Hair follicular keratinocyte (primary cell): ENCODE measurements at places on chromosomes 16 and 17. TPM values are rescaled to one million over a fixed set of nuclear protein-coding genes. Genes with fewer than 3 reads are reported as not detected.

Gene PPP1R27
- not detected in 2 replicates for total RNA-seq

Gene G6PC1
- total RNA-seq: not detected in 2 replicates

Gene DRC7
- not detected in 2 replicates for total RNA-seq

Gene KRT12
- total RNA-seq: not detected in 2 replicates

Gene CFAP97D1
- total RNA-seq: not detected in 2 replicates

Gene RND2
- total RNA-seq: 0.08 and 0.23 TPM in 2 replicates

Gene VASN
- total RNA-seq: 7.8 and 12.6 TPM in 2 replicates

Gene TTYH2
- total RNA-seq: 0.62 and 1.3 TPM in 2 replicates

Gene TBC1D3G
- total RNA-seq: not detected in 2 replicates

Gene IRX5
- 7.5 and 7.7 TPM in 2 replicates for total RNA-seq

Gene SRCIN1
- total RNA-seq: 0.31 and 1.0 TPM in 2 replicates

Gene CTRB1
- not detected in 2 replicates for total RNA-seq

Gene FAM20A
- total RNA-seq: not detected in 2 replicates

Gene COIL
- 10.8 and 12.6 TPM in 2 replicates for total RNA-seq

Gene RPRML
- total RNA-seq: not detected in 2 replicates

Gene KRT40
- total RNA-seq: not detected in 2 replicates

Gene EMP2
- 17.0 and 23.0 TPM in 2 replicates for total RNA-seq

Gene GDPD3
- 0.08 and 0.55 TPM in 2 replicates for total RNA-seq

Gene FZD2
- total RNA-seq: 1.6 and 4.9 TPM in 2 replicates

Gene WSCD1
- not detected in 2 replicates for total RNA-seq

Gene ZNF830
- total RNA-seq: 9.5 and 12.8 TPM in 2 replicates

Gene ADAD2
- total RNA-seq: not detected in 2 replicates

Gene ENPP7
- total RNA-seq: not detected in 2 replicates

Gene GUCY2D
- 0.04 and 0.16 TPM in 2 replicates for total RNA-seq

Gene MC1R
- total RNA-seq: 3.9 and 4.1 TPM in 2 replicates

Gene CRHR1
- not detected in 2 replicates for total RNA-seq

Gene KPNA2
- 83.7 and 224 TPM in 2 replicates for total RNA-seq

Gene CHST4
- total RNA-seq: 0.30 TPM in 1 of 2 replicates, not detected in the other

Gene TBC1D3
- not detected in 2 replicates for total RNA-seq

Gene GINS2
- 6.5 and 17.6 TPM in 2 replicates for total RNA-seq

Gene TMEM114
- total RNA-seq: not detected in 2 replicates

Gene SLC12A3
- 0.08 TPM in 1 of 2 replicates, not detected in the other for total RNA-seq

Gene PDK2
- total RNA-seq: 4.2 and 7.1 TPM in 2 replicates

Gene SLC6A2
- total RNA-seq: 0.04 and 0.08 TPM in 2 replicates

Gene SCNN1G
- total RNA-seq: 0.04 and 0.08 TPM in 2 replicates

Gene RFNG
- total RNA-seq: 46.4 and 50.3 TPM in 2 replicates

Gene CMTM2
- not detected in 2 replicates for total RNA-seq

Gene PIRT
- not detected in 2 replicates for total RNA-seq

Gene FBXO39
- 3.2 and 9.3 TPM in 2 replicates for total RNA-seq

Gene TBC1D3E
- total RNA-seq: not detected in 2 replicates

Gene CAPNS2
- 12.7 and 32.7 TPM in 2 replicates for total RNA-seq

Gene CLEC18C
- 0.08 TPM in 1 of 2 replicates, not detected in the other for total RNA-seq

Gene ABCA10
- total RNA-seq: 0.55 TPM in 1 of 2 replicates, not detected in the other

Gene JPH3
- total RNA-seq: not detected in 2 replicates

Gene NHLRC4
- total RNA-seq: 0.11 and 0.16 TPM in 2 replicates

Gene RCVRN
- total RNA-seq: not detected in 2 replicates

Gene SLC43A2
- 9.1 and 14.0 TPM in 2 replicates for total RNA-seq

Gene CCL16
- not detected in 2 replicates for total RNA-seq

Gene PPP1R1B
- total RNA-seq: 0.15 and 0.39 TPM in 2 replicates

Gene RNF40
- 42.6 and 67.0 TPM in 2 replicates for total RNA-seq

Gene SP6
- total RNA-seq: 2.3 and 2.5 TPM in 2 replicates

Gene NEUROD2
- total RNA-seq: not detected in 2 replicates

Gene CHST5
- total RNA-seq: 0.08 TPM in 1 of 2 replicates, not detected in the other

Gene DOC2A
- total RNA-seq: 0.39 TPM in 1 of 2 replicates, not detected in the other

Gene AOC2
- total RNA-seq: 0.55 and 0.84 TPM in 2 replicates
